Cerebellum (tissue), 4 donors: ENCODE measurements at places on chromosomes 11 and 22. TPM values are rescaled to one million over a fixed set of nuclear protein-coding genes. Genes with fewer than 3 reads are reported as not detected.
A peak's percentile ranks its signal among the peaks of the same experiment; 100 is the strongest.

- no peak for DNase-seq
These were observed 19.9 kb downstream of the HIRA start for GRCh38 chr22:19411690-19412045.

DNA sequence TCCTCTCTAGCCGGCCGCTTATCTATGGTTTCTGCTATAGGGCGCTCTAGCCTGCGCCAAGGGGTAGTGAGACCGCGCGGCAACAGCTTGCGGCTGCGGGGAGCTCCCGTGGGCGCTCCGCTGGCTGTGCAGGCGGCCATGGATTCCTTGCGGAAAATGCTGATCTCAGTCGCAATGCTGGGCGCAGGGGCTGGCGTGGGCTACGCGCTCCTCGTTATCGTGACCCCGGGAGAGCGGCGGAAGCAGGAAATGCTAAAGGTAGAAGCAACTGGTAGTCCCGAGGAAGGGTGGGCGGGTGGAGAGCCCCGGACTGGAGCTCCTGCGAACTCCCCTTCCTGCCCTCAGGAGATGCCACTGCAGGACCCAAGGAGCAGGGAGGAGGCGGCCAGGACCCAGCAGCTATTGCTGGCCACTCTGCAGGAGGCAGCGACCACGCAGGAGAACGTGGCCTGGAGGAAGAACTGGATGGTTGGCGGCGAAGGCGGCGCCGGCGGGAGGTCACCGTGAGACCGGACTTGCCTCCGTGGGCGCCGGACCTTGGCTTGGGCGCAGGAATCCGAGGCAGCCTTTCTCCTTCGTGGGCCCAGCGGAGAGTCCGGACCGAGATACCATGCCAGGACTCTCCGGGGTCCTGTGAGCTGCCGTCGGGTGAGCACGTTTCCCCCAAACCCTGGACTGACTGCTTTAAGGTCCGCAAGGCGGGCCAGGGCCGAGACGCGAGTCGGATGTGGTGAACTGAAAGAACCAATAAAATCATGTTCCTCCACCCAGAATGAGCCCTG lies at the start of the genes LBHD1 and UQCC3:
TSS of gene LBHD1 (minus strand) at position 660 of the 782 bp plus-strand sequence. CDS start 2,236 bp downstream, outside the sequence.
TSS of gene UQCC3 (plus strand) at position 66 of the 782 bp plus-strand sequence. CDS start at position 139, 73 bp downstream.
- peak; percentile 84 for DNase-seq

DNA sequence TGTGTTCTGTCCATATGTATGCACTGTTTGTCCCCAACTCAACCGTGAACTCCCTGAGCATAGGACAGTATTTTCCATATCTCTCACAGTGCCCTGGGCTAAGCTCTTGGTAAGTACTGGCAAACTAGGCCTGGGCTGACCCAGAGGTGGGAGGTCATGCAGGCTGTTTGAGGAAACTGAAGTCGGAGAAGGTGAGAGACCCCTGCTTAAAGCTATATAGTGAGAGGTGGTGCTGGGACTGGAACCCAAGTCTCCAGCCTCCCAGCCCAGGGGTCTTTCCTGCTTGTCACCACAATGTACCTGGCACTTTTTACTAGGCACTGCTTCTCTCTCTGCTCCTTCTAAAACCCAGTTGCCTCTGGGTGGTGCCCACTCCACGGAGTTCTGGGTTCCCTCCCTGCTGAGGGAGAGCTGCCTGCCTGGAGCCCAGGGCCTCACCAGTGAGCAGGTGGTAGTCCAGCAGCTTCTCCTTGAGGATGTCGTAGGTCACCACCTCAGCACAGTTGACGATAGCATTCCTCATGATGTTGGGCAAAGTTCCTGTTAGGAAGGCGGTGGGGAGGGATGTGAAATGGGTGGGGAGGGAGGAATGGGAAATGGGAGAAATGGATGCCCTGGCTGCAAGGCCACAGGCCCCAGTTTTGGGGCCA lies 4.7 kb downstream of the UCP3 start:
- no peak for DNase-seq

DNA sequence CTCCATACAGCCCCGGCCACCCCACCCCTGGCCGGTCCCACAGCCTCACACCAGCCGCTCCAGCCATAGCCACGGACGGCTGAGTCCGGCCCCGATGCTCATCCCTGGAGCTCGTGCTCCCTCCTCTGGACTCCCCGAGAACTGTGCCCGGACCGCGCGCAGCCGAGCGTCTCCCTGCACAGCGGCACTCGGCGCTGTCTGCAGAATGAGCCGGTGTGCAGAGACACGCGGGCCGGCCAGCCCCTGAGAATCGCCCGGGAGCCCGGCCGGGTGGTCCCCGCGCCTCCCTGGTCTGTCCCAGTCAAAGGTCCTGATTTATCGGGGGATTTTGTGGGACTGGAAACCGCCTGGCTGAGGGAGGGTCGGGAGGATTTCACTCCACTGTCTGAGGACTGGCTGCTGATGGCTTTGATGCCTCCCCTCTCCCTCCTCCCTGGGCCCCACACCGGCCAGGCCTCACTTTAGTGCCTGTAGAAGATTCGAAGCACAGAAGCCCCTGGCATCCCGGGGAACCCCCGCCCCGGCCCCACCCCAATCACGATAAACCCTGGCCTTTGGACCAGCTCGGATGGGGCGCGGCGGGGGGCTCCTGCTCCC lies 102.7 kb downstream of the BRD1 start:
- DNase-seq, result peak; percentile 76

- no peak for DNase-seq
These were observed 403.5 kb downstream of the CADM1 start for GRCh38 chr11:115100706-115101105.

GRCh38 chr11:102464037-102464436 lies 11.5 kb upstream of the TMEM123 start:
- no peak for DNase-seq

IGSF9B gene
- 47.9 TPM for total RNA-seq

SCGB1C1 gene
- not detected for total RNA-seq

SLC35E4 gene
- 5.0 TPM for total RNA-seq

CARD18 gene
- total RNA-seq, result not detected
